ENCODE measurements at places on chromosomes 5 and 9.

GRCh38 chr9:87512311-87512710 lies 14.6 kb downstream of the DAPK1 start:
- DNase-seq, result no peak

- DNase-seq, result no peak
Observed at GRCh38 chr9:93826209-93826608, 128.9 kb downstream of the BARX1 start.

- no peak for DNase-seq
Observed at GRCh38 chr9:133401588-133401987, 16.2 kb downstream of the REXO4 start.

DNA sequence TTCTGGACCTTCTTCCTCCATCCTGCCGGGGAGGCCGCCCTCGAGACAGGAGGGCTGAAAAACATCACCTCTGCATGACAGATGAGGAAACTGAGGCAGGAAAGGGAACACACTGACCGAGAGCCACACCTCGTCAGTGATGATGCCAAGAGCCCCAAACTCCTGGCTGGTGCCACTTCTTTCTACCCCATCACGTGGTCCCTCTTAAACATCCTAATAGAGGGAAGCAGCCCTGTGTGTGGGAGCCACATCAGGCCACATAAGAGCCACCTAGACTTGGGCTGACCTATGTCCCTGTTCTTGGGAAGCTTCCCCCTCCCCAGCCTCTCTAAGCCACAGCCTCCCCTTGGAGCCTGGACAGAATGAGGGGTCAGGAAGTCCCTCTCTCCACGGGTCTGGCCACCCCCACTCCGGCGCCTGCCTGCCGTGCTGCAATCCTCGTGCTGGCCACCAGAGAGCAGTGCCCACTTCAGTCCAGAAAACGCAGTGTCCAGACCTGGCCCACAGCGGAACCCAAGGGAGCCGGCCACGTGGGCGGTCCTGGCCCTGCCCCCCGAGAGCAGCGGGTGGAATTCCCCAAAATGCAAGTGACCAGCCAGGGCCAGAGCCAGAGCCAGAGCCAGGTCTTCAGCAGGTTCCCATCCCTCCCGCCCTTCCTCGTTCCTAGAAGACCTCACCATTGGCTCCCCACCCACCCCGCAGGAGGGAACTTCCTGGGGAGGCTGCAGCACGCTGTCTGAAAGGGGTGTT lies 54.7 kb upstream of the SARDH start:
- peak; percentile 44 for DNase-seq

GRCh38 chr5:111595425-111595824 lies 83.1 kb upstream of the STARD4 start:
- no peak for DNase-seq

DNA sequence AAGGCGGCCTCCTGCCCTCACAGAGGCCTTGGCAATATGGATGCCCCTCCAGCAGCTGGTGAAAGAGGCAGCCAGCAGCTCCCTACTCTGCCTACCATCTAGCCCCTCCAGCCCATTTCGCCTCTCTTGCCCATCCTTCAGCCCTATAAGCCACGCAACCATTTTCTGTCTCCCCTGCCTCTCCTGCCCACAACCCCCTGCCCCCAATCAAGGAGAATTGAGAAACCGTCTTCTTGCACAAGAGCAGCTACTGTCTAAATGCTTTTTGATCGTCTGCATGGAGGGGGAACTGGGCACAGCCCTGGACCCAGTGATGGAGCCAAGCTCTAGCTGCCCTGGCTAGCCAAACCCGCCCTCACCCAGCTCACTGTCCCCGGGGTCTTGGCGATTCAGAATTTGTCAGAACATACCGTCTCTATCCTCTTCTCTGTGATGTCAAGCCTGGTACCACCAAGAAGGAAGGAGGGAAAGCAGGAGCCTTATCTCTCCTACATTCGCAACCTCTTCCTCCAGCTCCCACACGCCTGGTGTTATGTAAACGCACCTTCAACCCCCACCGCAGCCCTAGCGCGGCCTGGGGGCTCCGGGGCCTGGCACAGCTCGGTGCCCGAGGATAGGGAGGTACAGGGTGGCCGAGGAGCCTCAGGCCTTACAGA lies 1.2 kb downstream of the SPRY4 start:
- no peak for DNase-seq

DNA sequence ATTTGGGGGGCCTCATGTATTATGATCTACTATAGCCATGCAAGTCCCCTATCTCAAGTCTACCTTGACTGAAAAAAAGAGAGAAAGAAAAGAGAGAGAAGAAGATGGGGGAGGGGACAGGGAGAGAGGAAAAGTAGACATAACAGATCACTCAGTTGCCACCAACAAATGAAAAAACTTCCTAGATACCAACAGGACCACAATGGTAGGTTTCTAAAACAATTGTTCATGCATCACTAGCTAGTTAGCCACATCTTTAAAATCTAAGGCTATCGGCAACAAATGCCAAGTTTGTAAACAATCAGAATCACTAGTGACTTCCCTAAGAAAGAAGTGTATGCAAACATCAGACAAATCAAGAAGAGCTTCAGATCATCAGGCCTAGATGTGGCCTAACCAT lies 328.2 kb downstream of the BNC2 start:
- DNase-seq, result no peak

GRCh38 chr9:115278326-115279035 lies 160.5 kb upstream of the TNC start:
- DNase-seq, result no peak

DNA sequence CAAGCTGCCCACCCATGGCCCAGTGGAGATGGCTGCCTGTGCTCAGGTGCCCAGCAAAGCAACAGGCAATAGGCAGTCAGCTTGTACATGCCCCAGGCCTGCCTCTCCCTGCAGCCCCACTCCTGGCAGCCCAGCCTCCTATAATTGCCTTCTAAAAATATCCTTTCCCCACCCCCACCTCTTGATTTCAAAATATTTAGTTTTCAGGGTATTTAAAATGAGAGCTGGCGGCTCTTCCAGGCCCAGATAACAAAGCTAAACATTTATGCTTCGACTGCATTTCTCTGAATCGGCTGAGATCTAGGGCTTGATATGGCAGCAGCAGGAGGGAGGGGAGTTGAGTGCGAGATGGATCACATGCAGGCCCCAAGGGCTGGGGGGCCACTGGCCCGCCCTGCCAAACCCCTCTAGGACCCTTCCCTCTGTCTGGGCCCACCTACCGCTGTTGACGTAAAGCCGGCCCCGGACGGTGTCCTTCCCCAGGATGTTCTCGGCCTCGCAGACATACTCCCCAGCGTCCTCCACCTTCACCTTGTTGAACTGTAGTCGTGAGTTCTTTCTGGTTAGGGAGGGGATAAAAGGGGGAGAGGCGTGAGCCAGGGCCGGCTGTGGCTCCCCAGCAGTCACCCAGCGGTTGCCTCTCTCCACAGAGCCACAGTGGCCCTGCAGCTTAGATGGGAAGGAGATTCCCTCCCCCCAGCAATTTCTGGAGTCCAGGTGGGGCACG lies 85.0 kb downstream of the PSD2 start:
- no peak for DNase-seq

DNA sequence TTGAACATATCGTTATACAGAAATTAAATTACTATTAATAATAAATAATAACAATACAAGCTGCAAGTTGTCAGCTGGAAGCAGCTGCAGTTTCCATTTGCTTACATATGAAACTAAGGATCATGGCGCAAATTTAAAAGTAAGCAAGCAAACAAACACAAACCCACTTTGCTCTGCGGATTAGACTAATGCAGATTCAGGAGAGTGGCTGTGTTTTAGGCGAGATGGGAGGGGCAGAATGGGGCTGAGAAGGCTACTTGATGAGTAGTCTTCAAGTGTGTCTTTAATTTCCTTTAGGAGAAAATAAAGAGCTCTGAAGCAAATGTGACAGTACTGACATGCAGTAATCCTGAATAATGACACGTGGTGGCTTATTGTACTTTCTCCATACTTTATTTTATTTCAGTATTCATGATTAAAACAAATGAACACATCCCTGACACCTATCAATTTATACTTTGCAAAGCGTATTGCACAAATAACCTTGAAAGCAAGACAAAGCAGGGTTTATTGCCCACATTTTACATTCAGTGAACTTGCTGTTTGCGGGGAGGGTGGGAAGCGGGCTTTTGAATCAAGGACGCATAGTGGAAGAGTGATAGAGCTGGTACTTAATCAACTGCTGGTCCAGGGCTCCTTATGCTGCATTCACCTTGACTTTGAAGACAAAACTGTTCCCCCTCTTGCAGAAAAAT lies 221.4 kb upstream of the TRIM32 start:
- no peak for DNase-seq

- DNase-seq, result no peak
Observed at GRCh38 chr5:170821257-170821800, 37.8 kb downstream of the GABRP start.

DNA sequence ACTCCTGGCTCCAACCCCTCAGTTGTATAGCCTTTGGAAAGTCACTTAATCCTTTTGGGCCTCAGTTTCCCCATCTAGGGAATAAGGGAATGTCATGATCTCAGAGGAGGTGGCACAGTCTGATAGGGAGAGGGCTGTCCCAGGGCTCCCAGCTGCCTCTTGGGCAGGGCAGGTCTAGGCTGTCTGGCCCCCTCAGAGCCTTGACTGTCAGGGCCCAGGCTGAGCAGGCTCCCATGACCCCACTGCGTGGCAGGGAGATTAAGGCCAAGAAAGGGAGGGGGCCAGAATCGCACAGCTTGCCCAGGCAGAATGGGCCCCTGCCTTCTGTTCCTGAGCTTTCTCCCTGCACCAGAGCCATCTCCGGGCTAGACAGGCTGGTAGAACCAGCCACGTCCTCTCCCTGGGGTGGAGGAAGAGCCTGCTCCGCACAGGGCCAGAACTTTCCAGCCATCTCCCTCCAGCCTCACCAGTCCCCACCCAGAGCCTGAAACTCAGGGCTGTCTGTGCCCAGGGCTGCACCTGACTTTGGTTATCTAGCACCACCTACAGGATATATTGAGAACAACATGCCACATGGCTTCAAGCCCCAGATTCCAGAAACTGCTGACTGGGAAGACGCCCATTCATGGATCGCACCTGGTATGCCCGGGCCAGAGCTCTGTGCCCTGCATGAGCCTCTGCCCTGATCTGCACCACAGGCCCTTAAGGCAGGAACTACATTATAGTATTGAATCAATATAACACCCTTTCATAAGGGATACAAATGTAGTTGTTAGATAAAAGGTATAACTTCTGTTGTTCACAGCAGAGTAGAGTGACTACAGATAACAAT lies 32.1 kb downstream of the NAIF1 start:
- DNase-seq, result peak; percentile 5

DNA sequence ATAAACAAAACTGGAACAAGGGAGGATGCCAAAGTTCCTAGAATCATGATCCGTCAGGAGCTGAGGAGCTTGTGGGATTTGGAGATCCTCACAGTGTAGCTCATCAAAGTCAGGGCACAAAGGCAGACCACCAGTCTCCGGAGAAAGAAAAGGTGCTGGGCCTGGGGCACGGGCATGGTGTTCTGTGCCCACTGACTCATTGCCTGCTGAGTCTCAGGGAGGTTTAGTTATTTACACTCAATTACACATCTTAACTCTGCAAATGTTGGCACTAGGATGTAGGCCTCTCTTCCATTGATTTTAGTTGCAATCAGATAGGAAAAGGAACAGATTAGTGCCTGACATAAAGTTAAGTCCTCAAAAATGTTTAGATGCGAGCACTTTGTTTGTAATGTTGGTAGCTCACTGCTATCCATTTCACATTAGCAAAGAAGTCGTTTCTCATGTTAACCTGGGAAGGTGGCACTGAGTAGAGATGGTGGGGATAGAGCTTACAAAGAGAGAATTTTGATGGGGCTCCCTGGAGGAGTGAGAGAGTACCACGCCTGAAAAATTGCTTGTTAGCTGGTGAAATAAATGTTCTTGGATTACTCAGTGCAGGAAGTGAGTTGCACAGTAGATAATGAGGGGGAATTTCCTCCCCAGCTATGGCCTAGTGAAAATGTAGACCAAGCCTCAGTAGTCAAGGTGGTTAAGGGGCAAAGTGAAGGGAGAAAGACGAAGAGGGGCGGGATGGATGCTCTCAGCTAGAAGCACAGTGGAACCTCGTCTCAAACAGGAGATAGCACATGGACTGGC lies 109.5 kb upstream of the CD180 start:
- DNase-seq, result no peak

GRCh38 chr5:179974246-179974945 lies 66.7 kb upstream of the TBC1D9B start:
- DNase-seq, result no peak

GRCh38 chr9:81878530-81878929 lies 49.7 kb upstream of the SPATA31D4 start:
- no peak for DNase-seq

- DNase-seq, result no peak
Observed at GRCh38 chr9:91415290-91415689, 8.3 kb downstream of the NFIL3 start.

- DNase-seq, result no peak
Observed at GRCh38 chr5:32458880-32459495, 14.4 kb upstream of the ZFR start.

DNA sequence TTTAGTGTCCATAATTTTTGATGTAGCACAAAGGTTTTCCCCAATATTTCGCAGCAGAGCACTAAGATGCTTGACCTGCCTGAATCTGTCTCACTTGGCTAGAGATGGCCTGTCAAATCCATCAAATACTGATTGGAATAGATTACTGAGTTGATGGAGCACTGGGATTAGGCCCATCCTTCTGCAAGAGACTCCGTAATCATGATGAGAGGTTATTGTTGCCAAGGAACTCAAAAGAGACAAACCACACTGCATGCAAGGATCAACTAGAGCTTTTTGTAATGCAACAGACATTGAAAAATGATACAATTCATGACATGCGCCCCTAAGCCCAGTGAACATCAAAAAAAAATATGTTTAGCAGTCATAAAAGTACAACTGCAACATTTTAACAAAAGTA lies 585.3 kb upstream of the GRAMD2B start:
- no peak for DNase-seq

- DNase-seq, result no peak
Observed at GRCh38 chr9:99034149-99034548, 70.8 kb upstream of the TGFBR1 start.

DNA sequence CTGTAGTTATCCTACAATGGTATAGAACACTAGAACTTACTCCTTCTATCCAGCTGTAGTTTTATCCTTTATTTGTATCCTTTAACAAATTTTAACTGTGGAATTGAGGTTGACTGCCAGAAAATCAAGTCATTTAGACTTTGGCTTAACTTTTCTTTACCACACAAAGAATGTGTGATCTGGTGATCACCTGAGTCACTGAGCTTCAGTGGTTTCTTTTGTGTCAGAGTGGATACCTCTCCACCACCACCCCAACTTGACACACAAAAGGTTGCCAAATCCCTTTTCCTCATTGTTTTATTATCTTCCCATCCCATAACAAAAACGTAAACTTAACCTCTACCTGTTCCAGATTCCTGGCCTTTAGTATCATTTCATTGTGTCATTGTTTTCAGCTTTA lies 5.5 kb downstream of the OTULIN start:
- DNase-seq, result no peak

- no peak for DNase-seq
Observed at GRCh38 chr5:1666221-1666620, 133.4 kb downstream of the MRPL36 start.

DNA sequence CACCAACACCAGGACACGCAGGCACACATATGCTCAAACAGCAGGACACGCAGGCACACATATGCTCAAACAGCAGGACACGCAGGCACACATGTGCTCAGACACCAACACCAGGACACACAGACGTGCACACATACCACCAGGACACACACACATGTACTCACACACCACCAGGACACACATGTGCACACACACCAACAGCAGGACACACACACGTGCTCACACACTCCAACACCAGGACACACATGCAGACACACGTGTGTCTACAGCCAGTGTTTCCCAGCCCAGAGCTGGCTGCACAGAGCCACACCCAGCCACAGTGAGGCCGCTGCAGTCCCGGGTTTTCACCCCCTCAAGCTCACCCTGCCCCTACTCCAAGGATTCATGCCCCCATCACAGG lies 25.0 kb upstream of the SLC12A7 start:
- no peak for DNase-seq
